ENCODE measurements at places on chromosomes 2 and 18.
A peak's percentile ranks its signal among the peaks of the same experiment; 100 is the strongest.

DNA sequence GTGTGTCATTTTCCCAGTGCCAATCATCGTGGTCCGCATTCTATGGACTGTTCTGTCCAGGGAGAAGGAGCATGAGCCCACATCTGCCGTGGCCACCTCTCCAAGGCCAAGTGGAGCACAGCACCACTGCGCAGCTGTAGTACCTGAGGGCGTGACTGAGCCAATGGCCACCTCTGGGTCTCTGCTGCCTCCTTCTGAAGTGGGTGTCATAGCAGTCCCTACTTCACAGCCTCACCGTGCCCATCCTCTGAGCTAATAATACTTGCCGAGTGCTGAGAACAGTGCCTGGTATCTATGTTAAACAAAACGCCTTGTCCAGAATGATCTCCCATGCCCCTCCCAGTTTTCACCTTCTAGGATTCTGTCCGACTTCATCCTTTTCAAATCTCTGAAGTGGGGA is 256.1 kb downstream of the PRKCE start:
- DNase-seq, result no peak

DNA sequence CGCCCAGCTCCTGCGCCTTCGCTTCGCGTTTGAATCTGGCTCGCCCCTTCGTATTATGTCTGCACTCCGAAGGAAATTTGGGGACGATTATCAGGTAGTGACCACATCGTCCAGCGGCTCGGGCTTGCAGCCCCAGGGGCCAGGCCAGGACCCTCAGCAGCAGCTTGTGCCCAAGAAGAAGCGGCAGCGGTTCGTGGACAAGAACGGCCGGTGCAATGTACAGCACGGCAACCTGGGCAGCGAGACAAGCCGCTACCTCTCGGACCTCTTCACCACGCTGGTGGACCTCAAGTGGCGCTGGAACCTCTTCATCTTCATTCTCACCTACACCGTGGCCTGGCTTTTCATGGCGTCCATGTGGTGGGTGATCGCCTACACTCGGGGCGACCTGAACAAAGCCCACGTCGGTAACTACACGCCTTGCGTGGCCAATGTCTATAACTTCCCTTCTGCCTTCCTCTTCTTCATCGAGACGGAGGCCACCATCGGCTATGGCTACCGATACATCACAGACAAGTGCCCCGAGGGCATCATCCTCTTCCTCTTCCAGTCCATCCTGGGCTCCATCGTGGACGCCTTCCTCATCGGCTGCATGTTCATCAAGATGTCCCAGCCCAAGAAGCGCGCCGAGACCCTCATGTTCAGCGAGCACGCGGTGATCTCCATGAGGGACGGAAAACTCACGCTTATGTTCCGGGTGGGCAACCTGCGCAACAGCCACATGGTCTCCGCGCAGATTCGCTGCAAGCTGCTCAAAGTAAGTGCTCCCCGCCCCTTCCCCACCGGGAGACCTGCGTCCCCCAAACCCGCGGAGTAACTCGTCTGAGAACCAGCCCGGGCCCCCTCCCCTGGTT is 453 bp downstream of the KCNJ3 start:
- DNase-seq, result no peak

DNA sequence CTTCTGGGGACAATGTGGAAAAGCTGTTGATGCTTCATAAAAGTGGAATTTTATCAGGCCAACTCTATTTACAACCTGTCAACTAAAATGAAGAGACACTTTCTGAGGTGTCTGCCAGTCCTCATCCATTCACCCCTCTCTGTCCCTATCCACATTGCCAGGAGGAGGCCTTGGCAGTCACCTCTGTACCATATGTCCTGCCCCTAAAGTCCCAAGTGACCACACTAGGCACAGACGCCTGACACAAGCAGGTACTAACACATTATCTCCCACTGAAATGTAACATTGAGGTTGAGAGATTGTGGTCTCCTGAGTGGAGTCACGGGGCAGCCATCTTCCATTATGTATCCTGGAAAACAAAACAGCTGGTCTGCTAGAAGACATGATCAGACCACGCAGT is 71.4 kb downstream of the OSBPL1A start:
- DNase-seq, result no peak

GRCh38 chr18:79848579-79849327 is 51.0 kb downstream of the KCNG2 start:
- DNase-seq, result no peak

DNA sequence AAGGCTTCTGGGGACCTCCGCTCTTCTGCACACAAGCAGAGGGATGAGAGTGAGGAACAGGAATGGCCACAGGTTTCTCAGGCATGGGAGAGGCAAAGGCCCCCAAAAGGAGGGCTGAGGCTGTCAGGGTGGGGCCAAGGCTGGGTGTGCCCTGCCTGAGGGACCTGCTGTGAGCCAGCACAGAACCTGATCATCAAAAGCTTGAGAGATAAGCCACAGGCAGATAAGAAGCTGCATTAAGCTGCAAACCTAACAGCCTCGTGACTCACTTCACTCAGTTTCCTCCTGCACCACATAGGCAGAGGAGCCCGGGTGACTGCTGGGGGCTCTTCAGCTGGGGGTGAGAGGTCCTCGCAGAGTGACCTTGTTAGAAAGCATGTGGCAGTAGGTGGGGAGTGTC is 64.5 kb upstream of the LAPTM4A start:
- no peak for DNase-seq

DNA sequence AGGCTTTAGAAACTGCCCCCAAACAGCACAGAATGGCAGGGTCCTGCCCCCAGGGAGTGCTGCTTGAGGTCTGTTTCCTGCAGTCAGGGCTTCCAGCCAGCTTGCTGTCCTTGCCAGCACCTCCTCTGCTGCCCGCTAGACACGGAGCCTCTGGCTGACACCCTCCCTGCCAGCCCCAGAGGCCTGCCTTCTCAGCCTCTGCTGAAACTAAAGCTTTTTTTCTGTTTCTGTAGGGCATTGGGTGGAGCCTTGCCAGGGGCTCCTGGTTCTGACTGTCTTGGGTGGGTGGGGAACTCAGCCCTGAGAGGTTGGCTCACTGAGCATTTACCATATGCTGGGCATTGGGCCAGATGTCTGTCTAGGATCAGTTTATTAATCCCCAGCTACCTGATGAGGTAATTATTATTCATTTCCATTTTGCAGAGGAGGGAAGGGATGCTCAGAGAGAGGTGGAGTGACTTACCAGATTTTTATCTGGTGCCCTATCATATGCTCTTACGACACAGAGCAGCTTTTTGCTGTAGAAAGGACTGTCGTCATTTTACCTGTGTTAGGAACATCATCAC is 35.4 kb downstream of the INPP4A start:
- DNase-seq, result no peak

DNA sequence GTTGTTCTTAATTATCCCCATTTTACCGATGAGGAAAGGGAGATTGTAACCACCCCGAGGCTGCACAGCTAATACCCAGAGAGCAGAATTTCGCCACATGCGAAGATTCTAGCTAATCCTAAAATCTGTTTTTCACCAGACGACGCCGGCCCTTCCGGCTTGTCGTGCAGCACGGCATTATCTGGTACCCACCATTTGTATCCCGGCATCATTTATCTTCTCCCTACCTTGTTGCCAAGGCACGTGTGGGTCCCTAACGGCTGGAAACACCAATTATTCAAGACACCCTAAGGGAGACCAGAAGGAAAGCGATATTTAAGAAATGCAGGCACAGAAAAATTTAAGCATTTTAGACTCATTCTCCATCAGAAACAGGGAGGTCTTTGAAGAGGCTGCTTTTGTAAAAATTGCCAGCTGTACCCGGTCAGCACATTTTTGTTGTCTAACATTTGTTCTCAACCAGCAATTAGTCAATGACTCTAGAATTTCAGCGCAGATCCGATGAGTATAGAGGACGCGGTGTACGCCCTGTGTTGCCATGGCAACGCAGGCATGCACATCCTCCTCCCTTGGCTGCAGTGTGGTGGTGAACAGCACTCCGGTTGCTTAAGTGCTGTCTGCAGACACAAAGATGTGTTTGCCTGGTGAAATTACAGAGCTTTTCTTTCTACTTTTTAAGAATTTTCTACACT is 111.6 kb downstream of the AGAP1 start:
- DNase-seq, result no peak

- no peak for DNase-seq
These were observed 161.8 kb downstream of the DYSF start for GRCh38 chr2:71614976-71615766.

GRCh38 chr2:217873371-217873770 is 129.4 kb downstream of the TNS1 start:
- no peak for DNase-seq

GRCh38 chr18:33051407-33051806 is 278.6 kb upstream of the KLHL14 start:
- no peak for DNase-seq

DNA sequence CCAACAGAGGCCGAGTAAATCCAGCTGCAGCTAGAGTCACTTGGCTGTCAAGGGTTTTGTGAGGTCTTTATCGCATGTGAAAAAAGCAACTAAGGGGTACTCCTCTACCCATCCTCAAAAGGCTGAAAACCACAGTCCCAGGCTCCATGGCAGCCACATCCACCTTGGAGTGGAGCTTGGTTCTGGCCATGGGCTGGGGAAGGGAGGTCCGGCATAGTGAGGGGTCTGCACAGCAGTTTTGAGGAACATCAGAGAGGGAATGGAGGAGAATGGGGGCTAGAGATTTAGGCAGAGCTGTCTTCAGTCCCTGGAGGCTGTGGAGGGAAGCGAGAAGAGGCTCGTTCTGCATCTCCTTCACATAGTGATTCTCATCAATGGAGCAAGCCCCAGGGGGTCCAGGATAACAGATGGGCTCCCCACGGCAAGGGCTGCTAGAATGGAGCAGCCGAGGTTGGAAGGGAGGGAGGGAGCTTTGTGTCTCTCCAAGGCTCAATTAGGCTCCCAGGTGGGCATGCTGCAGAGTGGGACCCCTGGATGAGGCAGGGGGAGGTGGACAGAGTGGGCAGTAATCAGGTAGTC is 21.0 kb downstream of the MROH2A start:
- no peak for DNase-seq

GRCh38 chr2:25276569-25277465 is 64.9 kb downstream of the DNMT3A start:
- DNase-seq, result peak; percentile 15

DNA sequence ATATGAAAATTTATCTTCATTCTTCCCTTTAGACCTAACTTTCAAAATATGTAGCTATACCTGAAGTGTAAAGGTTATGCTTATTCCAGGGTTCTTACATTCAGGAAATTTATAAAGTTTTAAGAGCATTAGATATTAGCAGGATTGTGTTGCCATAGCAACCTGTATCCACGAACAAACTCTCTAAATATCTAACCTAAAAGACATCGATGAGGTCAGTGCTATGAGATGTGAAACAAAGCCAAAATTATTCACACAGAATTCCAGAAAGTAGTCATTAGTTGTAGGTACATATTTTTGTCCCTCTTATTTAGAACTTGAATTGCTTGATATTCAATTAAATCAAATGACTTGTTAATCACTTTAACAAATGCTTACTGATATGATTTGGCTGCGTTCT is 705.3 kb downstream of the SOCS6 start:
- DNase-seq, result no peak

DNA sequence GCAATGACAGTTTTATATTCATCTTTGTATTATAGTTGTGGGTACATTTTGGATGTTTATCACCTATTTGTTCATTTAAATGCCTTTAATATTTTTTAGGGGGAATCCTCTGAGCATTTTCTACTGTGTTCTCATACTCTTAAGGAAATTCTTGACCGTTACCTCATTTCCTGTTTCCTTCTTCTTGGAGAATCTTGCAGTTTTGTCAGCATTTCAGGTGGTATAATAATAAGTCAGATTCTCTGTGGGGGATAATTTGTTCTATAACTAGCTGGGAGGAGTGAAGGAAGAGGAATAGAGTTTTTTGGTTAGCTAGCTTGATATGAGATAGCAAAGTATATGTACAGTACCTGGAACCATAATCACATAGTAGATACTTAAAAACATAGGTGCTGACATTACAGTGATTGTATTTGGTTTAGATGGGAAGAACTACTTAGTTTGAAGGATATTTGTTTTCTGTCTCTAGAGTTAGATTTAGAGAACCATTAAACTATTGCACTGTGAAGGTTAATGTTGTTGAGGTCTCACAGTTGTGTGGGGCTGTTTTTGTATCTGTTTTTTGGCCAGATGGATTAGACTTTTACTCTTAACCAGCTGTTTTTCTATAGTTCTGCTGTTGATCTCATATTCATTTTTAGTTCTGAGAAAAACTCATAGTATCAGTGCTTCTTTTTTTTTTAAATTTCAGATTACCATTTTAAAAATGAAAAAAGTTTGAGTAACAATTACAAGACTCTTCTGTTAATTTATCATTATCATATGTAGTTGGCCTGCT is 14.2 kb downstream of the MTX2 start:
- no peak for DNase-seq

DNA sequence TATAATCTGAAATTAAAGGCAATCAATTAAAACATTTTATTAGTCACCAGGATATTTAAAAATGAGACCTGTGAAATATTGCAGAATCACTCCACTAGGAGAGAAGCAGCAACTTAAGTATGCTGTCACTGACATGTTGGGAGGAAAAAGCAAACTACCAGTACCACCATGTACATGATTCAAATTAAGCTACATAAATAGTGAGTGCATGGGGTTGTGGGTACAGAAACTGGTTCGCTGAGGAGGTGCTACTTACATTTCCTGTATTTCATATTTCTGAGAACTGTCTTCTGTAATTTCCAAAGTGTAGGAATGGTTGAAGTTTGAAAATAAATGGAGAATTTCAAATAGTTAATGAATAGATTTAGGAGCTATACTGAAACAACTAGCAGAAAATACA is 7.9 kb upstream of the NR4A2 start:
- DNase-seq, result no peak

GRCh38 chr2:228140934-228141528 is 40.5 kb downstream of the SPHKAP start:
- DNase-seq, result no peak

DNA sequence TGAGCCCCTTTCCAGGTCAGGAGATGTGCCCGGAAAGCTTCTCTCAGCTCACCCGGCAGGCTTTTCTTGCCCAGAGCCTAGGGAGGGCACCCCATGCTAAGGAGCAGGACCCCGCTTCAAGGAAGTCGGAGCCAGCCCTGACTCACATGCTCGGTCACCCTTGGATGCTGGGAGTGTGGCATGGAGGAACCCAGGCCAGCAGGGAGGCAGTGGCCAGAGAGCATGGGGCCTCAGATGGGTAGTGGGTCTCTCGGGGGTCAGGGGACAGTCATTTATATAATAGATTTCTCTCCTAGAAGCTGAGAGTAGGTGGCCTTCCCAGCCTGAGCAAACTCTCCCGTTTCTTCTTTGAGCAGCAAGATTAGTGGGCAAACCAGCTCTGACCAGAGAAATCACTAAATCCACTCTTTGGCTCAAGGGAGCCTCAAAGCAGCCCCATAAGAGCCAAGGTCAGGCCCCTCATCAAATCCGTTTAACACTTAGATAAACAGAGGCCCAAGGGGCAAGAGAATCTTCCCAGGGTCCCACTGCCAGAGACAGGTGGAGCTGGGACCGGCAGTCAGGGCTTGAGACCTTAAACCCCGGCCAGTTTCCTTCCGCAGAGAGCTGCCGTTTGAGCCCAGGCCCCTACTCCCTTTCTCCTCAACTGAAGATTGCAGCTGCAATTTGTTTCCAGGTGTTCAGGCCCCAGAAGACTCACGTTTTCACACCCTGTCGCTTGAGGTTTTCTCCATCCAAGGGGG is 113.1 kb downstream of the CYP26B1 start:
- no peak for DNase-seq

Data from esophagus squamous epithelium (tissue), 5 donors.